ENCODE measurements at places on chromosomes 12 and 14. TPM values are rescaled to one million over a fixed set of nuclear protein-coding genes. Genes with fewer than 3 reads are reported as not detected.

The SYT1 gene
- not detected for polyA plus RNA-seq

DNA sequence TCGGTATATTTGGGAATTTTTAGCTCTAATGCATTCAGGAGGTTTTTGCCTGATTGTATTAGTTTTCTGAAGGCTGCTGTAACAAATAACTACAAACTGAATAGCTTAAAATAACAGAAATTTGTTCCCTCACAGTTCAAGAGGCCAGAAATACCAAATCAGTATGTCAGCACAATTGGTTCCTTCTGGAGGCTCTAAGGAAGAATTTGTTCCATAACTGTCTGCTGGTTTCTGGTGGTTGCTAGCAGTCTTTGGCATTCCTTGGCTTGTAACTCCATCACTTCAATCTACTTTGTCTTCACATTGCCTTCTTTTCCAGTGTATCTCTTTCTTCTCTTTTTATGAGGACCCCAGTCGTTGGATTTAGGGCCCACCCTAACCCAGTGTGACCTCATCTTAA is 21.3 kb downstream of the TMTC3 start:
- no peak for DNase-seq

DNA sequence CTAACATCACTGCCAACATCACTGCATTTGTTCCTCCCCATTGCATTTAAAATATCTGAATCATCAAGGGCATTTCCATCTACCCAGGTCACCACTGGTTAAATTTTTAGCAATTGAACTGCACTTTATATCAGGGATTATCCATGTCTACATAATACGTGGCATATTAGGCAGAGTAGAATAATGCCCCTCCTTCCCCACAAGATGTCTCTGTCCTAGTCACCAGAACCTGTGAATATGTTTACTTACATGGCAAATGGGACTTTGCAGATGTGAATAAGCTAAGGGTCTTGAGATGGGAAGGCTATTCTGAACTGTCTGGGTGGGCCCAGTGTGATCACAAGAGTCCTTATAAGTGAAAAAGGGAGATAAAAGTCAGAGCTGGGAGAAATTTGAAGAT is 181.7 kb upstream of the ARID2 start:
- no peak for DNase-seq

- DNase-seq = no peak
These were observed 606.5 kb downstream of the GALC start for GRCh38 chr14:87386524-87386923.

- no peak for DNase-seq
These were observed 877.0 kb upstream of the TMEM132C start for GRCh38 chr12:127389923-127390322.

The BCL2L14 gene
- not detected for polyA plus RNA-seq

DNA sequence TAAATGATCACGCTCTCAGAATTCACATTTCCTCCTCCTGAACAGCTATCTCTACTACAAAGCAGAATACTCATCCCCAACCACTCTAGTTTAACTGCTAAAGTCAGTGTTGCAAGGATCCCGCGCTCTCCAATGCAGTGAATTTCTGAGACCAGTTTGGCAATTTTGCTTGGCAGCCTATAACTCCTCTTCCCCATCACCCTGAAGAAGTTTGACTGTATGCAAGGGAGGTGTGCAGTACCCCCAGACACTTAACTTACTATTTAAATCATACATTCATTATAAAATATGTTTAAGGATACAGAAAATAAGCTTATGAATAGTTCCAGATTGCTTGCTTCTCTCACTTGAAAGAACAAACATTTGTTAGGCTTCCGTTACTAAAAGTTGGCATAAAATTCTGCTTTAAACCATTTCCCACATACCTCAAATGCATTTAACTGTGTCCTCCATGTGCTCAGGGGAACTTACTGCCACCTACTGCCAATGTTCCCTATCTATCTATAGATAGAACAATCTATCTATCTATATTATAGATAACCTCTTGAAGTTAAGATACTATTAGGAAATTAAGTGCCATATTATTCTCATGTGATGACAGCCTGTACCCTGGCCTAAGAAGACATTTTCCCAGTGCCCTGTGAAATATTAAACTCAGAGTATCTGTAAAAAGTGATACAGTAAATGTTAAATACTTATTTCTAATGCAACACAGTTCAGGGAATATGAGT is 2.4 kb downstream of the LGR5 start:
- DNase-seq = no peak

DNA sequence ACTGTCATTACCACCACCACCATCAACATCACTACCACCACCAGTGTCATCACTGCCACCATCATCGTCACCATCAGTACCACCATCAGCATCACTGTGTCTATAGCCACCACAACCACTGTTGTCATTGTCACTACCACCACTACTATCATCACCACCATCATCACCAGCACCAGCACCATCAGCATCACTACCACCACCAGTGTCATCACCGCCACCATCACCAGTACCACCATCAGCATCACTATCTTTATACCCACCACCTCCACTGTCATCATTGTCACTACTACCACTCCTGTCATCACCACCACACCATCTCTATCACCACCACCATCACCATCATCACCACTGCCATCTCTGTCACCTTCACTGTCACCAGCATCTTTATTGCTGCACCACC is 60.6 kb downstream of the BEGAIN start:
- peak; percentile 6 for DNase-seq

- DNase-seq = no peak
These were observed 18.0 kb upstream of the RFX4 start for GRCh38 chr12:106564678-106565329.
